ENCODE measurements at places on chromosomes 11 and 22. TPM values are rescaled to one million over a fixed set of nuclear protein-coding genes. Genes with fewer than 3 reads are reported as not detected.

CD151 gene
- 462 TPM for total RNA-seq

SLC1A2 gene
- total RNA-seq: 3.8 TPM

IGLL1 gene
- not detected for total RNA-seq

MRGPRE gene
- not detected for total RNA-seq

SUSD2 gene
- total RNA-seq: 2.8 TPM

SPI1 gene
- 14.6 TPM for total RNA-seq

BBOX1 gene
- total RNA-seq: not detected

SHANK2 gene
- 0.03 TPM for total RNA-seq

EHF gene
- total RNA-seq: 2.9 TPM

RBMXL2 gene
- not detected for total RNA-seq

PANX3 gene
- not detected for total RNA-seq

KRTAP5-1 gene
- not detected for total RNA-seq

FAM181B gene
- total RNA-seq: 0.08 TPM

ASRGL1 gene
- 4.7 TPM for total RNA-seq

LINC01488 gene
- 0.08 TPM for total RNA-seq

C11orf21 gene
- total RNA-seq: 47.1 TPM

OR52H1 gene
- total RNA-seq: not detected

ETS1 gene
- total RNA-seq: 53.2 TPM

KCTD14 gene
- total RNA-seq: 0.24 TPM

CCDC87 gene
- 0.27 TPM for total RNA-seq

KLHL35 gene
- total RNA-seq: 0.68 TPM

FGF19 gene
- not detected for total RNA-seq

CYP2D6 gene
- total RNA-seq: not detected

OR5M8 gene
- not detected for total RNA-seq

OR8A1 gene
- not detected for total RNA-seq

HTR3B gene
- not detected for total RNA-seq

CDKN1C gene
- 40.0 TPM for total RNA-seq

SEZ6L gene
- total RNA-seq: 0.08 TPM

DDI1 gene
- not detected for total RNA-seq
